ENCODE measurements at places on chromosomes 2 and 18. TPM values are rescaled to one million over a fixed set of nuclear protein-coding genes. Genes with fewer than 3 reads are reported as not detected.

DNA sequence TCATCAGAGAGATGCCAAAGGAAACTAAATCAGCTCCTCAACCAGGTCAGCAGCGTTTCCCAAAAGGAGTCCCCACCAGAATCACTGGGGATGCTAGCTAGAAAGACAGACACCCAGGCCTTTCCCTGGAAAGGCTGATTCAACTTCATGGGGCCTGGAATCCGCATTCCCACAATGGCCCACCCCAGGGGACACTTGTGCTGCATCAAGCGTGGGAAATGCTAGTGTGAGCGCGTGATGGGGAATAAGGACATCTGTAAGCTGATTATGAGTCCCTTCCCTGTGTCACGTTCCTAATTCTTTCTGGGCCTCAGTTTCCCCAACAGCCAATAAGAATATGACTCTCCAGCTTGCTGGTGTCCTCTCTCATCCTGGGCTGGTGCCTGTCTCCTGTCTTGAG lies 2.2 kb upstream of the WNT10A start:
- H3K27ac ChIP-seq, result no peak overlapping the region
- H3K36me3 ChIP-seq, result no peaks in the 10 kb centered on the region
- peaks cover 52% of the 10 kb centered on the region for H3K4me1 ChIP-seq

GRCh38 chr2:217101972-217102371 lies 242.1 kb upstream of the TNP1 start:
- no peak overlapping the region for H3K27ac ChIP-seq
- H3K27me3 ChIP-seq, result no peaks in the 10 kb centered on the region
- no peak for DNase-seq
- no peaks in the 10 kb centered on the region for H3K36me3 ChIP-seq
- H3K4me3 ChIP-seq, result no peak overlapping the region

DNA sequence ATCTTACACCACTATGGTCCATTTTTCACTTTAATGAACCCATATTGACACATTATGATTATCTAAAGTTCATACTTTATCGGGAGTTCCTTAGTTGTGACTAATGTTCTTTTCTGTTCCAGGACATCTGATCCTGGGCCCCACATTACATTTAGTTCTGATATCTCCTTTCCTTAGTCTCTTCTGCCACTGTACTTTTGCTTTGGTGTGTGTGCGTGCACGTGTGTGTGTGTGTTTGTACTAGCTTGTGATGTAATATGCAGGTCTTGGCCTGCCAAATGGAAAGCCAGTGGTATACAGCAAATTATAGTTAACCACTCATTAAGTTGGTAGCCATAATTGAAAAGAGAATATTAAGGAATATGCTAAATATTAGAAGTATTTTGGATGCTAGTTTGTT lies 88.0 kb downstream of the CDC42EP3 start:
- H3K4me1 ChIP-seq, result peaks cover 70% of the 10 kb centered on the region
- peak overlapping the region; percentile 58 for H3K27ac ChIP-seq
- H3K27me3 ChIP-seq, result no peaks in the 10 kb centered on the region
- DNase-seq, result no peak
- H3K36me3 ChIP-seq, result no peaks in the 10 kb centered on the region
- no peak overlapping the region for H3K4me3 ChIP-seq

- no peak for DNase-seq
- no peak overlapping the region for H3K4me3 ChIP-seq
- no peaks in the 10 kb centered on the region for H3K36me3 ChIP-seq
- no peaks in the 10 kb centered on the region for H3K4me1 ChIP-seq
- no peak overlapping the region for H3K27ac ChIP-seq
Measured at GRCh38 chr2:144943986-144944385, 424.1 kb upstream of the ZEB2 start.

- H3K4me3 ChIP-seq, result no peak overlapping the region
- no peaks in the 10 kb centered on the region for H3K36me3 ChIP-seq
- DNase-seq, result no peak
- no peaks in the 10 kb centered on the region for H3K27me3 ChIP-seq
Measured at GRCh38 chr18:7089369-7089768, 28.2 kb downstream of the LAMA1 start.

DNA sequence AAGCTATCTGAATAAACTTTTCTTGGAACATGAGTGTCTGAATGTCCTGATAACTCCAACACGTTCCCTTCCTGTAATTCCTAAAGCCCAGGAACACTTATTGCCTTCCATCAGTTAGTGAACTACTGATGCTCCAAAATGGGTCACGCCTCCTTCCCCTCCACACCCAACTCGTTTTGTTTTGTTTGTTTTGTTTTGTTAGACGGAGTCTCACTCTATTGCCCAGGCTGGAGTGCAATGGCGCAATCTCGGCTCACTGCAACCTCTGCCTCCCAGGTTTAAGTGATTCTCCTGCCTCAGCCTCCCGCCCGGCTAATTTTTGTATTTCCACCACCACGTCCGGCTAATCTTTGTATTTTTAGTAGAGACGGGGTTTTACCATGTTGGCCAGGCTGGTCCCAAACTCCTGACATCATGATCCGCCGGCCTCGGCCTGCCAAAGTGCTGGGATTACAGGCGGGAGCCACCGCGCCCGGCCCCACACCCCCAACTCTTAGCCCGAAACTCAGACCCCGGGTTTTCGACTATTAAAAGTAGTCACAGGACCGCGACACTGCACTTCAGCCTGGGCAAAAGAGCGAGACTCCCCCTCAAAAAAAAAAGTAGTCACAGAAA lies 774 bp downstream of the IER3IP1 start:
- no peaks in the 10 kb centered on the region for H3K27me3 ChIP-seq
- peaks cover 32% of the 10 kb centered on the region for H3K4me1 ChIP-seq
- peak overlapping the region; percentile 62 for H3K27ac ChIP-seq

DNA sequence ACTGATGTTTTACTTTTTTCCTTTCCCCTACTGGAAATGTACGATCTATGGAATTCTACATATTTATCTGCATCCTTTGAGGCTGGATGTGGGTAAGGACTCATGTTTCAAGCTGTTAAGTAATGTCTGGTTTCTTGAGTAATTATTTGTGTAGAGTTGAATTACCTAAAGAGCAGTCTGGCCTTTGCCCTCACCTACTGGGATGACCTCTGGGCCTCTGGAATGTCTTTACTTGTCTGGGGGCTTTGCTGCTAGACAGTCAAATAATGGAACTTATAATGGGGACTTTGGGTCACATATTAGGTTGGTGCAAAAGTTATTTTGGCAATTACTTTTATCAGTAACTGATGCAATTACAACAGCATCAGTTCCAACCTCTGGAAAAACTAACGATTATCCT lies 244.7 kb downstream of the CCDC178 start:
- no peaks in the 10 kb centered on the region for H3K4me1 ChIP-seq
- H3K27me3 ChIP-seq, result no peaks in the 10 kb centered on the region
- no peaks in the 10 kb centered on the region for H3K36me3 ChIP-seq
- DNase-seq, result no peak
- H3K27ac ChIP-seq, result no peak overlapping the region

DNA sequence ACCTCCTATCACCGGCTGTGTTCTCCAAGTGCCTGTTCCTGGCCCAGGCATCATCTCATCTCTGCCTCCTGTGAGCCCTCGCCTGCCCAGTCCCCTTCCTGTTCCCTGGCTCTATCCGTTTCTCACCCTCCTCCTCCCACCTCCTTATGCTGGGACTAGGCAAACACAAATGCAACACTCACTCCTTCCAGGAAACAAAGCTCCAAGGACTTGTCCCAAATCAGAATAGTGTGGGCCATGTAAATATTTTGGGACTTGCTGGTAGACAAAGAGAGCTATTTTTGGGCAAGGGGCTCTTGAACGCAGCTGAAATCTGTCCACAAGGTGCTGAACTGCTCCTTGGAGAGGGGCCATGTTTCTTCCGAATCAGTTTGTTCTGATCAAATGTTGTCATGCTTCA lies 25.3 kb downstream of the MBP start:
- peaks cover 98% of the 10 kb centered on the region for H3K4me1 ChIP-seq
- H3K27me3 ChIP-seq, result no peaks in the 10 kb centered on the region
- H3K4me3 ChIP-seq, result no peak overlapping the region

- H3K27me3 ChIP-seq, result peaks cover 22% of the 10 kb centered on the region
- peak within 1 kb of the TSS; percentile 28 for H3K4me3 ChIP-seq
- H3K36me3 ChIP-seq, result no peaks in the 10 kb centered on the region
- peaks cover 9% of the 10 kb centered on the region for H3K4me1 ChIP-seq
- DNase-seq, result no peak
Measured at GRCh38 chr2:42792583-42793333, at the start of gene HAAO. TSS of gene HAAO (minus strand) at chr2:42792583. CDS start at chr2:42792536, 47 bp downstream.

The TYW5 gene
- total RNA-seq, result 11.0 TPM

- DNase-seq, result no peak
- H3K36me3 ChIP-seq, result no peaks in the 10 kb centered on the region
- no peak overlapping the region for H3K4me3 ChIP-seq
- H3K27me3 ChIP-seq, result no peaks in the 10 kb centered on the region
Measured at GRCh38 chr18:59502274-59503175, 143.5 kb upstream of the LMAN1 start.

The OSR1 gene
- total RNA-seq, result not detected

DNA sequence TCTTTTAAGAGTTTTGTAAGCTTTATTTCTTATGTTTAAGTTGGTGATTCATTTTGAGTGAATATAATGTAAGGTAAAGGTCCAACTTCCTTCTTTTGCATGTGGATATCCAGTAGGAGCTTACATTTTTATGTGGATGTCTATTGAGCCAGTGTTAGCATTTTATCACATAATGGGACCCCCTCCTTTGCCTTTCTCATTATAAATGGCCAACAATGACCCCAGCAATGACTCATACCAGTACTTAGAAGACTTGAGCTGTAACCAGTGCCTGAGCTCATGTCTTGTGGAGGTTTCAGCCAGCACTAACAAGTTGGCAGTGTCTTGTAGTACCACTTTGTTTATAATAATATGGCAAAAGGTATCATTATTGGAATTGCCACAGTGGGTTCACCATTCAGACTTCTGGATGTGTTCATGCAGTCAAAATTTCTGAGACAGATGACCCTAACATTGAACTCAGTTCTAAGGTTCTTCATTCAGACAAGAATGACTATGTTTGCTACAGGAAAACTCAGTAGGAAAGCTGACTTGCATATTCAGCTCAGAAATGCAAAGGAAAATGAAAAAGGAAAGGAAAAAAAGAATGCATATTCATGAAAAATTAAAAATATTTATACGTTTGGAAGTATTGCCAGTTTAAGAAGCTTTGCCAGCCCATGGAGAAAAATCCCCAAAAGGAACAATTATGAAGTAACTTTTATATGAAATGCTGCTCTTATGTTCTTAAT lies 41.0 kb downstream of the CDKL4 start:
- no peak overlapping the region for H3K4me3 ChIP-seq
- H3K27me3 ChIP-seq, result no peaks in the 10 kb centered on the region
- DNase-seq, result no peak
- H3K36me3 ChIP-seq, result no peaks in the 10 kb centered on the region

The IL36G gene
- total RNA-seq, result not detected

The PHOSPHO2 gene
- 7.2 TPM for total RNA-seq

DNA sequence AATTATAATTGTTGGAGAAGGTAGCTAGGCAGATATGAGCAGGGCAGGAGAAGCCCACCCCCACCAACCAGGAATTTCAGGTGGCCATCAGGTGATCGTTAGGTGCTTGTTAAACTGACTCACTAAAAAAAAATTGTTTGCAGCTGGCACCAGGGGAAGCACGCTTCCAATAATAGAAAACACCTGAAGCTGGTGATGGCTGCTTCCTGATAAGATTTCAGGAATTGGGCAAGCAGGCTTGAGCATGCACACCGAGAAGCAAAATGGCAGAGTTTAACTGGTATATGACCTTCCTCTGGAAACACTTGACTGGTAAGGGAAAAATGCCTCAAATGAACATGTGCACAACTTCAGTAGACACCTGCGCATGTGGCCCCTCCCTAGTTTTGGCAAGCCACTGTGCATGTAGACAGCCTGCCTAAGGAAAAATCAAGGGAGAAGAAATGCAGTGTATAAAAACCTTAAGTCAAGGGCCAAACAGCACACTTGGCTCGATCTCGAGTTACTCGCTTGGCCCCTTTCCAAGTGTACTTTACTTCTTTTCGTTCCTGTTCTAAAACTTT lies 292.8 kb downstream of the CCDC85A start:
- DNase-seq, result no peak
- no peaks in the 10 kb centered on the region for H3K27me3 ChIP-seq
- no peaks in the 10 kb centered on the region for H3K36me3 ChIP-seq

- no peaks in the 10 kb centered on the region for H3K36me3 ChIP-seq
- H3K27ac ChIP-seq, result no peak overlapping the region
- H3K27me3 ChIP-seq, result no peaks in the 10 kb centered on the region
- DNase-seq, result no peak
Measured at GRCh38 chr18:73923866-73924265, 223.8 kb downstream of the FBXO15 start.

- H3K4me3 ChIP-seq, result no peak overlapping the region
- no peaks in the 10 kb centered on the region for H3K27me3 ChIP-seq
- H3K27ac ChIP-seq, result no peak overlapping the region
- no peak for DNase-seq
Measured at GRCh38 chr2:180268006-180268405, 260.9 kb upstream of the CWC22 start.

DNA sequence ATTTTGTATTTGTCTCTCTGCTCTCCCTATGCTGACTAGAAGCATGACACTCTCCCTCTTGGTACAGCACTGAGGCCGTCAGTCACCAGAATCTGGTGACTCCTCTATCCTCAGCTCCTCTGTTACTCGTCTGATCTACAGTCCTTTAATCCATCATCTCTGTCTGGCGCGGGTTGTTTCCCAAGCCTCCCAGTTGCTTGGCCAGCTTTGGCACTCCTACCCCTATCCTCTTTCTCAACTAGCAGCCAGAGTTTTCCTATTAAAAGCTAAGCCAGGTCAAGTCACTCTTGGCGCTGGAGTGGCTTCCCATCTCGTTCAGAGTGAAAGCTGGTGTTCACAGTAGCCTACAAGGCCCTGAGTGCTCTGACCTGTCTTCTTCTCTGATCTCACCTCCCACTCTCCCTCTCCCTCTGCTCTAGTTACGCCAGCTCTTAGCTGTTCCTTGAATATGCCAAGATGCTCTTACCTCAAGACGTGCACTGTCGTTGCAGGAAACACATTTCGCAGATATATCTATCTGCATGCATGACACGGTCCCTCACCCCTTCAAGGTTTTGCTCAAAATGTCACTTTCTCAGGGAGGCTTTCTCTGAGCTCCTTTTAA lies 41.8 kb upstream of the PSME4 start:
- H3K27me3 ChIP-seq, result no peaks in the 10 kb centered on the region
- no peak for DNase-seq
- H3K4me3 ChIP-seq, result no peak overlapping the region
- peaks cover 25% of the 10 kb centered on the region for H3K4me1 ChIP-seq

- no peaks in the 10 kb centered on the region for H3K4me1 ChIP-seq
- H3K27ac ChIP-seq, result no peak overlapping the region
- H3K36me3 ChIP-seq, result no peaks in the 10 kb centered on the region
- H3K27me3 ChIP-seq, result no peaks in the 10 kb centered on the region
- no peak overlapping the region for H3K4me3 ChIP-seq
- no peak for DNase-seq
Measured at GRCh38 chr2:158651358-158652057, 143.6 kb upstream of the DAPL1 start.

DNA sequence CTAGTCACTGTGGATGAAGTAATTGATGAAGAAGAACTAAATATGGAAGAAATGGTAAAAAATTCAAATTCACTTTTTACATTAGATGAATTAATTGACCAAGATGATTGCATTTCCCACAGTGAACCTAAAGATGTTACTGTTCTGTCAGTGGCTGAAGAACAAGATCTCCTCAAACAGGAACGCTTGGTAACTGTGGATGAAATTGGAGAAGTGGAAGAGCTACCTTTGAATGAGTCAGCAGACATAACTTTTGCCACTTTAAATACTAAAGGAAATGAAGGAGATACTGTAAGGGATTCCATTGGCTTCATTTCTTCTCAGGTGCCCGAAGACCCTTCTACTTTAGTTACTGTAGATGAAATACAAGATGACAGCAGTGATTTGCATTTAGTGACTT lies 26.6 kb upstream of the DYSF start:
- H3K4me3 ChIP-seq, result no peak overlapping the region
- no peak for DNase-seq
- H3K4me1 ChIP-seq, result no peaks in the 10 kb centered on the region
- peaks cover 60% of the 10 kb centered on the region for H3K36me3 ChIP-seq
